ENCODE measurements at places on chromosomes 1 and 21.

DNA sequence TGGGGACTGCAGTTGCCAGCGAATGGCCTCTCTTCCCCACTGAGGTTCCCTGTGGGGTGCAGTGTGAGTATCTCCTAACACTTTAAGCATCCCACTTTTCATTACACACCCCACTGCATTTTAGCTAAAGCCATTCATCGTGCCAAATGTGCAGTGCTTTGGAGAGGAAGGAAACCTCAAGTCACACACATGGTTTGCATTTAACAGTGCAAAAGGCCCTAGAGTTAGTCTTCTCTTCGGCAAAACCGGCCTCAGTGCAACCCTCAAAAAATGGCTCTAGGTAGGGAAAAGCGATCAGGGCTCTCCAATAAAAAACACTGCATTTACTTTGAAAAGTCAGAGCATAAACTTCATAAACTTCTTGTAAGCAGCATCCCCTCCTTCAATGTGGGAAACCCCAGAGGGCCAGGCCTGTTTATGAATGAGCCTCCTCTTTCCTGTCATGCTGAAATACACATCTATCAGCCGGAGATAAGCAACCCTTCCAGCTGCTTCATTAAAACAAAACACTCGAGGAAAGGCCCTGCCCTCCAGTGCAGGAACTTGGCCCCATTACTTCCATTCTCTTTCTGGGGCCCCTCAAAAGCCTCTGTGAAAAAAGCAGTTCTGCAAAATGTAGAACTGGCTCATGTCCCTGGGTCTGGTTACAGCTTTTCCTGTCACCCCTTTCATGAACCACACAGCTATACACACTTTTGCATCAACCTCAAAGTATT lies 184.0 kb downstream of the CDC7 start:
- DNase-seq: peak; percentile 19

DNA sequence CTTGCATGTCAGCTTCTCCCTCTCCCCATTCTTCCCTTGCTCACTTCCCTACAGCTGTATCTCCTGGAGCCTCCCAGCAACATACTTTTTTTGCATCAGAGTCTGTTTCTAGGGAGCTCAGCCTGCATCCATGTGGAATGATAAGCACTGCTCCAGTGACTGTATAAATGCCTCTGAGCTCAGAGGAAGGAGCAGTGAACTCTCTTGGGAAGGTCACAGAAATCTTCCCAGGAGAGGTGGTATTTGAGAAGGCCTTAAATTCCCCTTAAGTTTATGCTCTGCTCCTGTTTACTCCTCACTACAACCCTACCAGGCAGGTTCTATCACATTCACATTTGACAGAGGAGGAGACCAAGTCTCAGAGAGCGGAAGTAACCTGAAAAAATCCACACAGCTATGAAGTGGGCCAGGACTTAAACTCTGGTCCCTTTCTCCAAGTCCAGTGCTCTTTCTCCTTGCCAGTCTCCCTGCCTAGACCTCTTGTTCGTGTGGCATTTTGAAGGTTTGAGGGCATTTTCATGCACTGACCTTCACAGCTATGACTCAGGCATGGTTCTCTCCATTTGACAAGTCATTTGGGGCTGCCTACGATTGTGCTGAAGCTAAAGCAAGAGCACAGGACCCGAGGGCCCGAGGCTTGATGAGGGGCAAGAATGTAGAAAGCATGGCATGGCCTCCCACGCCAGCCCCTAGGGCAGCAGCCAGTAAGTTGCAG lies 5.6 kb upstream of the UBXN10 start:
- no peak for DNase-seq

GRCh38 chr1:174160109-174160473 lies 771 bp downstream of the RABGAP1L start:
- DNase-seq: no peak

- DNase-seq: no peak
These were observed 19.3 kb downstream of the SLC19A1 start for GRCh38 chr21:45522986-45523385.

DNA sequence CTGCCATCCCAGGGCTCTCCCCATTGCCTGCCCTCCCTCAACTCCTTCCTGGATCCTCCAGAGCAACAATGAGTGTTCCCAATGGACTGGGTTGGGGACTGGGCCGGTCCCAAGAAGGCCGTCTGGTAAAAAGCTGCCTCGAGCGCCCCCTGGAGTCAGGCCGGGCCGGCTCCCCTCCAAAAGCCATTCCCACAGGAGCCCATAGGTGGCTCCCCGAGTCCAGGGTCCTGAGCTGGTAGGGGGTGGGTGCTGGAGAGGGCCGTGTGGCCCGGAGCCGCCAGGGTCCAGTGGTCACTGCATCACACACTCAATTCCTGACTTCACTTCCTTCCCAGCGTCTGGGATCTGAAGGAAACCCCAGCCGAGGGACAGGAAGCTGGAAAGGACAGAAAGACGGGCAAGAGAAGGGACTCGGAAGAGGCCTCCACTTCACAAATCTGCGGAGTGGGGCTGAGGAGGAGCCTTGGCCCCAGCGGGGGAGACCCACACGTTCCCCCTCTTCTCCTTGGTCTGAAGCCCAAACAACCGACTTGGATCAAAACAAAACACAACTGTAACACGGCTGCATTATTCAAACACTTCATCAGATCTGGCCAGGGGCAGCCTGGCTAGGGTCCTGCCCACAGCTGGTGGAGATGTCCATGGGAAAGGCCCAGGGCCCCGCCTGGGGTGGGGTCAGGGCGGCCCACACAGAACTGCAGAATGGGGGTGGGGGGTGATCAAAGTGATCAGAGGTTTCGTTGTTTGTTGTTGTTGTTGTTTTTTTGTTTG lies 10.9 kb upstream of the ALDH4A1 start:
- DNase-seq: peak; percentile 73

- no peak for DNase-seq
These were observed 298.1 kb upstream of the PLXNA2 start for GRCh38 chr1:208542309-208542708.

GRCh38 chr1:76066394-76066793 lies 8.2 kb upstream of the ST6GALNAC3 start:
- DNase-seq: no peak

GRCh38 chr1:27255136-27255535 lies 20.7 kb downstream of the WDTC1 start:
- no peak for DNase-seq

DNA sequence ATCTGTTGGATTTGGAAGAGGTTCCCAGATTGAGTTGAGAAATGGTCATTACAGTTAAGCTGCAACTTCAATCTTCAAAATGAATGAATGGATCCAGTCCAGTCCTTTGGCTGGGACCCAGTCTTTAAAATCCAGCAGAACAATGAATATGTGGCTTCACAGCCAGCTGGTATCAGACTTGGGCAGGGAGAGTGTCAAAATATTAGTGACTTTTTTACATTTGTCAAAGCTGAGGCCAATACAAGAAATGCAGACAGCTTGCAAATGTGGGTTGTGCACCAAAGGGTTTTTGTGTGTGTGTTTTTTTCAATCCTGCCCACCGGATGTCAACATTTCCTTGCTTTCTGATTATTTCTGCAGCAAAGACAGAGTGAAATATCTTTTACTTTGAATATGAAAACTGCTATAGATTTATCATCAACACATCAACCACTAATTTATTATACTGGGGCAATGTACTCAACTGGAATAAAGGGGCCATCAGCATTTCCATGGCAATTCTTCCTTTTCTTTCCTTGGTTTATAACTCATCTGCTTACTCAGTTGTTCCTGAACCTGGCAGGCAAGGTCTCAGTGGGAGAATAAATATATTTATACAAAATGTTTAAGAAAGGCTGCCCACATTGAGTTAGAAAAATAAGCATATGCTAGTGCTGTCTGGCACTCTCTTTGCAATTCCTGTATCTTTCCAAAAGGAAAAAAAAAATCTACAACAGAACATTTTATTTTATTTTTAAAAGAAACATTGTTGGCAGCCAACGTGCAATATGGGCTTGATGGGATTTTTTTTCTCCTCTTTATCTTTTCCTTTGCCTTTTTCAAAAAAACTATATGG lies 491.6 kb upstream of the C1orf87 start:
- no peak for DNase-seq

DNA sequence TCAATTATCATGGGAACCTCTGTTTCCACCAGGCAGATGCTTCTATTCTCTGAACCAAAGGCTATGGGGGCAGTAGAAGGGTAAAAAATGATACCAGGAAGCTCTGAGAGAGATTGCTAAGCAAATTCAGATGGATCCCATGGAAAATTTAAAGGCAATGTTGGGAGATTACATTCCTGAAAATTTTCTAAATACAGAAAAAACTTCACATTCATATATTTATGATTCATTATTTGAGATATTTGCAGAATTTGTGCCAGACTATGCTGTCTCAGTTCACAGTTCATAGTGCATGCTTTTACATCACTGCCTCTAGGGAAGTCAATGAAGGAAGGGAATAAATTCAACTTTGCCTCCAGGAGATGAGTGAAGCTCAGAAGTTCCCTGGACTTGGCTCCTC lies 57.5 kb downstream of the KCNT2 start:
- no peak for DNase-seq

DNA sequence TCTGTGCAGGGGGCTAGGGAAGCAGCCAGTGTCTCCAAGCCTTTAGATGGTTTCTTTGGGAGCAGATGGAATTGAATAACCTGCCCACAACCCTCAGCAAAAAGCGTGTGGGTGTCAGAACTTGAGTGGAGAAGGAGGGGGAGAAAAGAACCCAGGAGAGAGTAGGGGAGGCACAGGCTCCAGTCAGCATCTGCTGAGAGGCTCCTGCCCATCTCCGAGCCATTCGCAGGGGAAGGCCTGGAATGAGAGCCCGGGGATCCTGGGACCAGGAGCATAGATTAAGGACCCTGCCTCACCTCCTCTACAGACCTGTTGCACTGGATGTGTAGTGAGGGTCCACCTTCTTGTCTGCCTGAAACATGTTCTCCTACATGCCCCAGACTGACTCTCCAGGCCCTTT lies 16.3 kb downstream of the TMEM81 start:
- DNase-seq: no peak

DNA sequence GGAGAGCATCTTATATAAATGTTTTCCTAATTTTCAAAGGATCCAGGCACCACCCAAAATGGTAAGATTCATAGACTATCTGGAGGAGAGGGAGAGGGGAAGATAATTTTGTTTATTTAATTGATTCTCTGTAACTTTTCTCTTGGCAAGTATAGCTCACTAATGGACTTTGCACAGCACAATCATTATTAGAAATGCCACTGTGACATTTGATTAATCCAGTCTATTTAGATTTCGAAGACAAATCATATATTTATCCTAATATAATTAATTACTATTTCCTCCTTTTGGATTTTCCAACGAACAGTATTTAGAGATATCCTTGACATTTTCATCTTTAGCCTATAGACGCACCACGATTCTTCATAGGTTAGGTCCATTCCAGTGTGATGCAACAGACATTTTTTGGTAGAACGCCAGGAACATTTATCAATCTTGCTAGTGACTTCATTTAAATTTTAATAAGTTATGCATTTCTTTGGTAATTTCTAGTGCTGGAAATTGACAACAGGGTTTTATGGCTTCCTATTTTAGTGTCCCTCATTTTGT lies 152.4 kb downstream of the GRIK1 start:
- no peak for DNase-seq

DNA sequence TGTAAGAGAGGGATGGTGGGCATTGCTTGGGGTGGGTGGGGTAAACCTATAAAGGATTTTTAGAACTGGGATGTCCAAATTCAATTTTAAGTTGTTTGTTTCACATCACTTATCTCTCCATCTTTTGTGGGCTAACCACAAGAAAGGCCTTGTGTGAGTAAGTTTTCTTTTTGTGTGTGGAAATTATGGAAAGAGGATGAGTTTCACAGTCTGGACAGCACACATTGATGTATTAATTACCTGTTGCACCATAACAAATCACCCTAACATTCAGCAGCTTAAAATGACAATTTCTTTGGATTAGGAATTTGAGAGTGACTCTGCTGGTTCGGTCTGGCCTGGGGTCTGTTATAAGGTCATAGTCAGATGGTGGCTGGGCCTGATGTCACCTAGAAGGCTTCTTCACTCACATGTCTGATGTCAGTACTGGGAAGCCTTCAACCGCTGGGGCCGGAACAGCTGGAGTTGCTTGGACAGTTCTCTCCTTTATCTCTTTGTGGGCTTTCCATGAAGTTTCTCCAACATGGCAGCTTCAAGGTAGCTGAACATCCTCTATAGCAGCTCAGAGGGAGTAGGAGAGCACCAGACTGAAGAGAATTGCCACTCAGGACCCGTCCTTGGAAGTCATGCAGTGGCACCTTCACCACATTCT lies 2.0 kb upstream of the COL9A2 start:
- DNase-seq: no peak

GRCh38 chr1:61353797-61354406 lies 271.5 kb downstream of the NFIA start:
- DNase-seq: no peak

DNA sequence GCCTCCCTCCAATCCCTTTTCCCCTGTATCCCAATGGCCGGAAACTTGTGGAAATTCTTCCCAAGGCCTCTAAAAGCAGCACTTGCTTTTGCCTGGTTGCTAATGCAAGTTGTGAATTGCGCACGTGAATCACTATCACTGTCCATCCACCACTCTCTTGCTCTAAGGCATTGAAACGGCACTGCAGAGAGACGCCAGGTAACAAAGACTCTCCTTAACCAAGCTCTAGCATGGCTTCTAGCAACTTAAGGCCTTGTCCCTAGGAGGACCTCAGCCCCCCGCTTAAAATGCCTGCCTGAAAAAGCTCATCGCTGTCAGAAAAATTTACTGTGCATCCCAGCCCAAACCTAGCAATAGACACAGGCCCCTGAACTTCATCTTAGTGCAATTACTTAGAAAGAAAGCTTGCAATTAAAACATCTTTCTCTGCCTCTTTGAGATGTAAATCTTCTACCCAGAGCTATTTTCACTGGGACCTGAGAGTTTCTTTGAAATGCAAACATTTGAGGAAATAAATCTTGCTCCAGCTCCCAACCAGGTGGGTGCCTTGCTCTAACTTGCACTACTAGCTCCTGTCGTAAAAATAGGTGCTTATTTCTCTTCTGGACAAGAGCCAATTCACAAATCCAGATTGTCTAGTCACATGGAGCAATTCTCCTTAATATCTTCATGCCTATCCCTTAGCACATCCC lies 32.9 kb upstream of the ITLN2 start:
- no peak for DNase-seq

- no peak for DNase-seq
These were observed 39.7 kb downstream of the SLC35A3 start for GRCh38 chr1:100009458-100009857.

DNA sequence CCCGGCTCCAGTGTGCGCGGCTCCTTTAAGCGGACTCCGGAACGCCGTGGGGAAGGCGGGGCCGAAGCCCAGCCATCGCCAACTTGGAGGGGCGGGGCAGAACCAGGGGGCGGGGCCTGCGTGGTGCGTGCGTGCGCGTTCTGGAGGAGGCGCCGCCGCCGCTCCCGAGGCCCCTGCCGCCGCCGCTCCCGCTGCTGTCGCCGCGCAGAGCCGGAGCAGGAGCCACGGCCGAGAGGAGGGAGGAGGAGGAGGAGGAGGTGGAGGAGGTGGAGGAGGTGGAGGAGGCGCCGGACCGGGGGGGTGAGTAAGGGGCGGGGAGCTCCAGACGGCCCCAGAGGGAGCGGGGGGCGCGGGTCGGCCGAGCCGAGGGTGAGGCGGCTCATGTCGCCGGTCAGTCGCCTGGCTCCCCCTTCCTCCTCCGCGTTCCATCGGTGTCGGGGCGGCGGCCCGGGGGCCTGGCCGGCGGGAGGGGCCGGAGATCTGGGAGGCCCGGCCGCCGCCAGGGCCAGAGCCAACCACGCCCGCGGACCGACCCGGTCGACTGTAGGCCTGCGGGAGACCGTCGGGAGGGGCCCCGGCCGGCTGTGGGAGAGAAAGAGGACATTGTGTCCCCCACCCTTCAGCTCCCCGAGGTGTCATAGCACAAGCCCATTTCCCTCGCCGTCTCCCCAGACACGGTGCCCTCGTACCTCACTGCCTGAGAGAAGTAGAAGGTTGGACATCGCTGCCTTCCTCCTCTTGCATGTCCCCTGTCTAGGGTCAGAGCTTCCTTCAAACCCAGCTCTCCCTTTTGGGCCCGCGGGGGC lies at the start of gene RAP1A:
Gene RAP1A (plus strand): TSS at position 155 of the 806 bp plus-strand sequence. CDS start 71,572 bp downstream, outside the sequence.
- peak; percentile 93 for DNase-seq

- no peak for DNase-seq
These were observed 12.3 kb downstream of the RCAN3 start for GRCh38 chr1:24514946-24515345.

Data from CD4-positive, alpha-beta T cell treated with Interleukin-6 at 100 ng/mL for 8 hours (primary cell).